Fibroblast of gingiva (primary cell): ENCODE measurements at places on chromosomes 2 and 18.

- DNase-seq: peak; percentile 72
These were observed 84.6 kb downstream of the SMAD7 start for GRCh38 chr18:48866028-48866733.

DNA sequence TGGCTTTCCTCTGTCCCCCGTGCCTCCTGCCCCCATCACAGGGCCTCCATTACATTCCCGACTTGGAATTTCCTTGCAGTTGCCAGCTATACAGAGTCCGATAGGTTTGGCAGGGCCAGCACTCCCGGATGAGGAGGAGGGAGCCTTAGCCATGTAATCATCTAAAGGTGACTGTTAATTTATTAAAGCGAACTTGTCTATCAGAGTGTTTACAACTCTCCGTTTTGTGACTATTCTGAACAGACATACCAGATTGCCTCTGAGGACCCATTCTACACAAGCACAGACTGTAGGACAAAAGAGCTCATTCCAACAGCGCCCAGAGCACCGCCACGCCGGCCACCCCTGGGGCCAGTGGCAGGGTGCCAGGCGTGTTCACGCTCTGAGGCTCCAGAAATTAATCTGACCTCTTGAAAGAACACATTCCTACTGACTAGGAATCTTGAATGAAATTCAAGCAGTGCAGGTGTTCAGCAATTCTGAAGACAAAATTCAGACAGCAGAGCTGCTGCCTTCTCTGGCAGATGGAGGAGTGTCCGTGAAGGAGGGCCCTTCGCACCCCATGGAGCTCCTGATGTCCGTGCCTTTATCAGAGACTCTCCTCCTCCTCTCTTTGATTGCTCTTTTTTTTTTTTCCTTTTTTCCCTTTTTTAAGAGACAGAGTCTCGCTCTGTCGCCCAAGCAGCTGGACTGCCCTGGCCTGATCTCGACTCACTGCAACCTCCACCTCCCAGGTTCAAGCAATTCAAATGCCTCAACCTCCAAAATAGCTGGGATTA is 58.1 kb upstream of the RALBP1 start:
- peak; percentile 32 for DNase-seq

GRCh38 chr2:148027822-148028221 is 6.9 kb downstream of the MBD5 start:
- DNase-seq: no peak

DNA sequence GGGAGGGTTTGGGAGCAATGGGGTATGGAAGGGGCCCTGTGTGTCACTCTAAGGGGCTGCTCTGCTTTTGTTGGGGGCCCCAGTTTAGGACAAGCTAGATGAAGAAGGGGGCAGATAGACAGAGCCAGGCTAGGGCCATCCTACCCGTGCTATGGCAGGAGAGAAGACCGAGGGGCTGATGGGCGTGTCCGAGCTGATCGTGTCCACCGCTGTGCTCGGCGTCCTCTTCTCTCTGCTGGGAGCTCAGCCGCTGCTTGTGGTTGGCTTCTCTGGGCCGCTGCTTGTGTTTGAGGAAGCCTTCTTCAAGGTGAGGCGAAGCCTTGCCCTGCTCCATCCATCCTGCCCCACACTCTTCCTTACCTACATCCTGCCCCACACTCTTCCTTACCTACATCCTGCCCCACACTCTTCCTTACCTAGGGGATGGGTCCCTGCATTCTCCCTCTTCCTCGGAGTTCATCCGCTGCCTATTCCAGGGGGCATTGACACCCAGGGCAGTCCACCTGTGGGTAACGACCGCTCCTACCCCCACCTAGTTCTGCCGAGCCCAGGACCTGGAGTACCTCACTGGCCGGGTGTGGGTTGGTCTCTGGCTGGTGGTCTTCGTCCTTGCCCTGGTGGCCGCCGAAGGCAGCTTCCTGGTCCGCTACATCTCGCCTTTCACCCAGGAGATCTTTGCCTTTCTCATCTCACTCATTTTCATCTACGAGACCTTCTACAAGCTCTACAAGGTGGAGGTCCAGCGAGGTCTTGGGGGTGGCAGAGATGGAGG is 8.9 kb downstream of the SLC4A3 start:
- no peak for DNase-seq

DNA sequence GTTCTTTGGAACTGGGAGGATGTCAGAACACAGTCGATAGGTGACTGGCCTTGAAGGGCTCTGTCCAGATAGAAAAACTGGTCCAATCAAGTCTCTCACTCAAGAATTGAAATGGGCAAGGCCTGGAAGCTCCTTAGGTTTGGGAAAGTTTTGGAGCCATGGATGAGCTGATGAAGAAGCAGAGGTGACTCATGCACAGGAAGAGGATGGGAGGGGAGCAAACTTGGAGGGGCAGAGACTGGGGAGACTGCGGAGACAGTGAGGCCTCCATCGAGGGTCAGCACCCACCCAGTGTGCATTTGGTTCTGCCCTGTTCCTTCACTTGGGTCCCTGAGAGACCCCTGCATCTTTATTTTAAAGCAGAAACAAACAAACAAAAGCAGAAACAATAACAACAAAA is 41.1 kb downstream of the SOWAHC start:
- no peak for DNase-seq

GRCh38 chr2:161102770-161103450 is 57.3 kb upstream of the TANK start:
- DNase-seq: peak; percentile 47

- DNase-seq: no peak
These were observed 127.4 kb upstream of the FHL2 start for GRCh38 chr2:105526000-105526925.

DNA sequence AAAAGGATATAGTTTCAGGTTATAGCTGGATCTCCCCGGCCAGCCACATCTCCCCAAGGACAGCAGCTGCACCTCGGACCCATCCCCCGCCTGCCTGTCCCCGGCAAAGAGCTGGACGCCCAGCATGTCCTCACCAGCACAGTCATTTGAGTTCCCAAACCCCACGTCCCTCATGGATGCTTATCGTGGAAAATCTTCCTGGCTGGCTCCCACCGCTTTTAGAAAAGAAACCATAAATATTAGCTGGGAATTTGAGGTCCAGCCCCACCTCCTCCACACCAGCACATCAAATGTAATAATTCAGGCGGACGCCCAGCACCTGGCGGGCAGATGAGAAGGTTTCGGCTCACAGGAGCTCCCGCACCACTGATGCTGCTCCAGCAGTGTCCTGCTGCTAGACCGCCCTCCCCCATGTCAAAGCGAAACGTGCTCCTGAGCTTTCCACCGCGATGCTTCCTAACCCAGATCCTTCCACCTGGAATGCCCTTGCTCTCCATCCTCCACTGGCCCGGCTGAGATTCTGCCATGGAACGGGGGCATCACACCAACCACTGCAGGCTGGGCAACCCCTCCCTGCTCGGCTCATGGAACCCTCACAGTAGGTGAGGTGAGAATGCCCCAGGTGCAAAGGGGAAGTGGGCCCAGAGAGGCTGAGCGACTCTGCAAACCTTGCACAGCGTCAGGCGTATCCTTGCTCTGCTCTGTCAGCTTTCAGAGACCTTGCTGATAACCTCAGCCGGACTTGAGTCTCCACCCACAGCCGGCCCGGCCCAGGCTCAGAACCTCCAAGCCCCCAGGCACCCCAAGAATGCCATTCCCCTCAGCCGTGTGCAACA is 71.5 kb upstream of the GPC1 start:
- DNase-seq: no peak

DNA sequence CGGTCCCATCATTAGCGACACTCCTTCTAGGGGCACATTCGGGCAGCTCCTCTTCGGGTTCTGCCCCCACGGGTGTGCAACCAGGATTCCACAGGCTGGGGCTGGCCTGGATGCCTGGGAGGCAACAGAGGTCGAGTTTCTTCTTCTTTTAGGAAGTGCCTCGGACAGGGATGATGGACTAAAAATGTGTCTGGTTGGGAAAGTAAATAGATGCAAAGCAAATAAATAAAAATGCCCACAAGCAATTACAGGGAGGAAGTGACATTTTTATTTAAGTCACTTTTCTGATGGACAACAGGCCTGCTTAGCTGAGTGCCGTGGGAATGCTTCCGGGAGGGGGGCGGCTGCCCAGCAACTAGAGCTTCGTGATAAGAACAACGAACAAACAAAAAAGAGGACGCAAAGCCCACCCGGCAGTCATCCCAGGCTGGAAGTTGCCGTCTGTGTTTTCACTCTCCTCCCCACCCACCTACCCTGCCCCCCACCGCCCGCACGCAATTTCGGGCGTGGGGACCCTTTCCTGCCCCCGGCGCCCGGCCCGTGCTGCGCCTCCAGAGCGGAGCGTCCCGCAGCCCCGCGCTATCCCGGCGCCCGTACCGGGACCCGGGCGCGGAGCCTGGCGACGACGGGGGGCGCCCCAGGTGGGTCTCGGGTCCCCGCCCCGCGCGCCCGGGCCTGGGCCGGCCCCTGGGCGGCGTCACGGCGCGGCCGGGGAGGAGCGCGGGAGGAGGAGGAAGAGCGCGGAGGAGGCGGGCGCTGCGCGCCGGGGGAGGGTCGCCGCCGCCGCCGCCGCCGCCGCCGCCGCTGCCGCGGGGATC is 412 bp upstream of the NCK2 start:
- peak; percentile 56 for DNase-seq

GRCh38 chr2:16215902-16216557 is 275.7 kb downstream of the MYCN start:
- DNase-seq: no peak

DNA sequence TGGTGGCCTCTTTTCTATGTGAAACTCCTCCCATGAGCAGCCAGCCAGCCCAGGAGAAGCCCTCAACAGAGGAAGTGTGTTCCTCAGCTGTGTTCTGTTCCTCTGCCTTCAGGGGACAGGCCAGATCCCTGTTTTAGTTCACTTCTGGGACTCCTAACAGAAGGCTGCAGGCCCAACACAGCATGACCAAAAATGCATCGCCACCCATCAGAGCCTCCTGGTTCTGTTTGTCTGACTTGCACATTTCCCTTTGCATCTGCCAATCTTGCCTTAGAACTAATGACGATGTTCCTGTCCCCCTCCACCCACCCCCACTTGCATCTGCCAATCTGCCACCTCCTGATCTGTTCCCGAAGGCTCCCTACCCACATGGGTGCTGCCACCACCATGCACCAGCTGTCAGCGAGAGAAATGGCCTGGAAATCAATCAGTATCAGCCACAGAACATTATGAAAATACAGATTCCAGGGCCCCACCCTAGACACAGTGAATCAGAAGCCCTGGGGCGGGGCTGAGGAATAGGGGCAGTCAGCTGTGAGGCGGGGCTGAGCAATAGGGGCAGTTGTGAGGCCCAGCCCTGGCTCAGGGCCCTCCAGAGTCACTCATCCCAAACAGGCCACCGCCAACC is 51.0 kb downstream of the FAM168B start:
- DNase-seq: no peak

- DNase-seq: no peak
These were observed 135.4 kb downstream of the PHLPP1 start for GRCh38 chr18:62850619-62851306.

- no peak for DNase-seq
These were observed 91.7 kb downstream of the SESTD1 start for GRCh38 chr2:179172894-179173293.

GRCh38 chr18:72128649-72129048 is 415.5 kb downstream of the CBLN2 start:
- DNase-seq: no peak

DNA sequence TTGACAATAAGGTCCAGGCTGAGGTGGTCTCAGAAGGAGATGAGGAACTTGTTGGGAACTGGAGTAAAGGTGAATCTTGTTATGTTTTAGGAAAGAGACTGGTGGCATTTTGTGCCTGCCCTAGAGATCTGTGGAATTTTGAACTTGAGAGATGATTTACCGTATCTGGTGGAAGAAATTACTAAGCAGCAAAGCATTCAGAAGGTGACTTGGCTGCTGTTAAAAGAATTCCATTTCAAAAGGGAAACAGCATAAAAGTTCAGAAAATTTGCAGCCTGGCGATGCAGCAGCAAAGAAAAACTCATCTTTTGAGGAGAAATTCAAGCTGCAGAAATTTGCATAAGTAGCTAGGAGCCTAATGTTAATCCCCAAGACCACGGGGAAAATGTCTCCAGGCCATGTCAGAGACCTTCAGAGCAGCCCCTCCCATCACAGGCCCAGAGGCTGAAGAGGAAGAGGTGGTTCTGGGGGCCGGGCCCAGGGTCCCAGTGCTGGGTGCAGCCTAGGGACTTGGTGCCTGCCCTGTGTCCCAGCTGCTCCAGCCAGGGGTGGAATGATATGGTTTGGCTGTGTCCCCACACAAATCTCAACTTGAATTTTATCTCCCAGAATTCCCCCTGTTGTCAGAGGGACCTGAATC is 73.5 kb downstream of the FIGN start:
- DNase-seq: no peak

- no peak for DNase-seq
These were observed 668.7 kb downstream of the SLC4A3 start for GRCh38 chr2:220296174-220296573.

DNA sequence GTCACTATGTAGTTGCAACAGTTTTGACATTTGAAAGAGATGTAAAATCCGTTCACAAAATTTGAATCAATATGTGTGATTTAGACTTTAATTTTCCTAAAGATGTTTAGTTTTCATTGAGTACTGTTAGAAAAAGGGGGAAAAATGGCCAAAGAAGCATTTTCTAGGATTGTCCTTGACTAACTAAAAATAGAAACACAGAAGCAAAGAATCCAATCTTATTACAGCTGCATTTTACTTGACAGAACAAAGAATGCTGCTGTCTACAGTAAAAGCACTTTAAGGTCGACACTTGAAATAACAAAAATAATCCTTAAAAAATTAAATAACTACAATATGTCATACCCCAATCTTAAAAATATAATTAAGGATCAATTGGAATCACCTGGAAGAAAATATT is 48.9 kb downstream of the FRZB start:
- DNase-seq: no peak

GRCh38 chr2:173400760-173401159 is 46.1 kb downstream of the CDCA7 start:
- no peak for DNase-seq

- peak; percentile 6 for DNase-seq
These were observed 142.2 kb downstream of the PKP4 start for GRCh38 chr2:158598862-158599517.

- DNase-seq: no peak
These were observed 71.8 kb downstream of the ACVR1 start for GRCh38 chr2:157804355-157804754.

GRCh38 chr2:66569974-66570373 is 135.0 kb downstream of the MEIS1 start:
- no peak for DNase-seq

GRCh38 chr2:85780316-85781012 is 26.7 kb downstream of the ATOH8 start:
- no peak for DNase-seq

DNA sequence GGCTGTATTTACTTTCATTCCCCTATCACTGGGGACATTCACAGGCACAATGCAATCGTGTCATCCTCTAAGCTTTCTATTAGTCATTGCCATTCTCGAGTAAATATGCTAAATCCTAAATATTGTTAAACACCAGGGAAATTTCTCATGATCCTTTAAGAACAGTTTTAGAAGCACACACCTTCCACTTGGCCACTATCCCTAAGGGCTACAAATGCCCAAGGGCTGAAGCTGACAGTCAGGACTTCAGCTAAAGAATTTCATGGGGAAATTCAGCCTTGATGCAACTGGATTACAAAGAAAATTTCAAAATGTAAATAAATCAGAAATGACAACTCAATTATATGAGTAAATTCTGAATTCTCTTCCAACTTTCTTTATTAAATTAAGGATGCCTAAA is 163.1 kb upstream of the PID1 start:
- DNase-seq: no peak
